NCI-H2171 (cell line): ENCODE measurements at places on chromosomes 16 and 17.
A peak's percentile ranks its signal among the peaks of the same experiment; 100 is the strongest.

- peak; percentile 85 for DNase-seq
These were observed 29.7 kb upstream of the MRPS23 start for GRCh38 chr17:57879437-57880085.

- no peak for DNase-seq
These were observed 1.1 kb upstream of the TPPP3 start for GRCh38 chr16:67394155-67395104.

GRCh38 chr17:81050645-81051625, 16.0 kb downstream of the BAIAP2 start:
- DNase-seq: no peak

DNA sequence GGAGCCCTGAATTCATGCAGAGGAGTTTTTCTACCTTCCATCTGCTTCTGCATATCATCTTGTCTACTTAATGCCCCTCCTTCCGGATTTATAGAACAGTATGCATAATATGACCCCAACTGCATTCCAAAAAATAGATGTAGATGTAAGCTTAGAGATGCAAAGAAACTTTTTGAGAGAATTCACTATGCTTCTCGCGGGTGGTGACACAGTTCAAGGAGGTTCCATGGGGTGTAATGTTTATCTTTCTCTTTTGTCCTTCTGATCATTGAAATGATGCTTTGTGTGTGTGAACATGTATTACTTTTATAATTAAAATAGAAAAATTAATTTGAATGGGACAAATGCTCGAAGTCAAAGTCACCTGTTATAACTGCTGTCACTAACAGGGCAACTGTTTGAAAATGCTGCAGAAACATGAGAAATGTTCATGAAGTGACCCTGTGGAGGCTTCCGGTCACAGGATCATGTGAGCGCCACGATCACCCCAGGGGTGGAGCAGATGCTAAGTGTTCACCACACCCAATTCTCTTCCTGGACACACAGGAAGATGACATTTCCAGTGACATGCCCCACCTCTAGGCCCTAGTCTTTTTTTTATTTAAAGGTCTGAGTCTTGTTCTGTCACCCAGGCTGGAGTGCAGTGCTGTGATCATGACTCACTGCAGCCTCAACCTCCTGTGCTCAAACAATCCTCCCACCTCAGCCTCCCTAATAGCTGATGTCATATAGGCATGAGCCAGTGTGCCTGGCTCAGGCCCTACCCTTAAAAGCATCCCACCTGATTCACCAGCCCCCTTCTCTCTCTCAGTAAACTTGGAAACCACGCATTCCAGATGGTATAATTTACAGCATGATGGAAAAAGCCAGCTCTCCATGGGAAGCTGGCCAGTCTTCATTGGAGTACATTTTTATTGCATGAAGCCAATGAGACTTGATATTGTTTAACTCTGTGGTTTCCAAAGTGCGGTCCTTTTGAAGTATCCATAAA, 21.0 kb upstream of the AGRP start:
- no peak for DNase-seq

- DNase-seq: no peak
These were observed 63.7 kb upstream of the MRTFB start for GRCh38 chr16:14007450-14007849.

- DNase-seq: no peak
These were observed 14.6 kb upstream of the LGALS9 start for GRCh38 chr17:27616414-27616813.

DNA sequence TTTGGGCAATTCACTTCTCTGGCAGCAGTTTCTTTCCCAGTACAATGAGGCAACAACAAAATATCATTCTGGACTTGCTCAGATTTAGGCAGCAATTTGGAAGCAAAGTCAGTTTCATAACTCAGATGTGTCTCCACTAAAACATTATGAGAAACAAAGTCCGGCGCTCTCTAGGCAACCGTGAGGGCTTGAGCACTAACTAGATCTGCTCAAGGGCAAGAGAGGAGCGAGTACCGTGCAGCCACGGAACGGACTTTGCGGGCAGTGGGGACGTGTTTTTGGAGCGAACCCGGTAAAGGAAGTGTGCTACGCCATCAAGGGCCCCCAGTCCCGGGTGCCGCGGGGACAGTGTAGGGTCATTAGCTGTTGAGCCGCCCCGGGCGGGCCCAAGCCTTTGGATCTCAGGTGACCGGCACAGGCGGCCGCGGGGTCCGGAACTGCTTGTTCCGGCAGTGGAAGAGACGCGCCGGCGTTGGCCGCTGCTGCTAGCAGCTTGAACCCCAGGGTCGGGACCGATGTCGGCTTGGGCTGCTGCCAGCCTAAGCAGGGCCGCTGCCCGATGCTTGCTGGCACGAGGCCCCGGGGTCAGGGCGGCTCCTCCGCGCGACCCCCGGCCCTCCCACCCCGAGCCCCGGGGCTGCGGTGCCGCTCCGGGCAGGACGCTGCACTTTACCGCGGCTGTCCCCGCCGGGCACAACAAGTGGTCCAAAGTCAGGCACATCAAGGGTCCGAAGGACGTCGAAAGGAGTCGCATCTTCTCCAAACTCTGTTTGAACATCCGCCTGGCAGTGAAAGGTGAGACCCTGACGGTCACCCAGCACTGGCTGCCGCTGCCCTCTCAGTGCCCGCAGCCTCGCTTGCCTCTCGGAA, at the start of gene TACO1:
Gene TACO1 (plus strand): TSS at position 327 of the 870 bp plus-strand sequence. CDS start 189 bp downstream, at position 516.
- DNase-seq: peak; percentile 74

DNA sequence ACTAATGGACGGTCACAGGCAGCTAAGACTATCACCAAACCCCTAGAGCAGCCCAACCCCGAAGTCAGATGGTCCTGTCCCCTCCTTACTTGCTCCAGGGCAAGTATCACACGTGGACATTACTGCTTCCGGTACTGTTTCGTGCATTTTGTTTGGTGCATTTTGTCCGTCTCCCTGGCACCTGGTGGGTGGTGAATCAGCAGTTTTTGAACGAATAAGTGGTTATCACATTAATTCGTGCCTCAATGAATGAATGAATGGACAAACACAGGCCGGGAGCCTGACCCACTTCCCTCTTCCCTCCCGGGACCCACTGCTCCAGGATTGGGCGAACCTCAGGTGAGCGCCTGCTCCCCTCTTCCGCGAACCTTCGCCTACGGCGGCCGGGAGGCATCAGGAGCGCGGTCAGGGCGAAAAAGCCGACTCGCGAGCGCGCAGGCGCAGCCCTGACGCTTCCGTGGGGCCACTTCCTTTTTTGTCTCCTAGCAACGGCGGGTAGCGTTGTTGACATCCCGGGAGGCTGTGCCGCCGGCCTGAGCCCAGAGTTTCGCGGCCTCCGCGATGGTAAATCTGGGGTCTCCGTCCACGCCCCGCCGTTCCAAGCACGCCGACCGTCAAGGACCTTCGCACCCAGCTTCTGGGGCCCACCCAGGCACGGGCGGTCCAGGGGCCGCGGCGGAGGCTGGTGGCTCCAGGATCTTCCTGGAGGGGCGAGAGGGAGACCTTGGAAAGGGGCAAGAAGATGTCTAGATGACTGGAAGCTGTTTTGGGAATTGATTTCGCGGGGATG, at the start of gene DYNLRB2:
Gene DYNLRB2 (plus strand): TSS at position 478 of the 790 bp plus-strand sequence. CDS start 84 bp downstream, at position 562.
- peak; percentile 82 for DNase-seq

GRCh38 chr17:31067691-31068184, 27.0 kb upstream of the NF1 start:
- DNase-seq: no peak

DNA sequence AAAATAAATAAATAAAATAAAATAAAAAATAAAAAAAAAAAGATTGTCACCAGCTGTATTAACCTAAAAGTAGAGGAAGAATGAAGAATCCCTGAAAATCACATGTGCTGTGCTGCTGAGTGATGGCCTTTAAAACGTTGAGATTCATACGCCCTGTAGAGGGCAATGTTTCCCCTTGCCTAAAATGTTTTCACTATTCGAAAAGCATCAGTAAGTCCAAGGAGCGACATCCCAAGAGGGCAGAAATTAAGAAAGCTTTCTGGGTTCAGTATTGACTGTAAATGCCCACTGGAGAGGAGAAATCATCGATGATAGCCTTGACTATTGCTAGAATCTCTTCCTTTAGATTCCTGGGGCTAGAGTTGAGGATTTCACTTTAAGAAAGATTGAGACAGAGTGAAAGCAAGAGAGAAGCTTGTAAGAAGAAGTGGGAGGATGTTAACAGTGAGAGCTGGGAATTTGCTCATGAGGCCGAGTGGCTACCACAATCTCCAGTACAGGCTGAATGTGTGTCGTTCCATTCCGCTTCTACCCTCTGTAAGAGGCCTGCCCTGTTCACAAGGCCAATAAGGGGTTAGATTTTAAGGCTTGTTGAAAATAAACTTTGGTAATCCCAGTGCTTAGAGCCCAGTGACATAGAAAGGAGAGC, 170.8 kb upstream of the FAM20A start:
- DNase-seq: peak; percentile 39

GRCh38 chr16:54508351-54508750, 221.8 kb upstream of the IRX3 start:
- DNase-seq: no peak

DNA sequence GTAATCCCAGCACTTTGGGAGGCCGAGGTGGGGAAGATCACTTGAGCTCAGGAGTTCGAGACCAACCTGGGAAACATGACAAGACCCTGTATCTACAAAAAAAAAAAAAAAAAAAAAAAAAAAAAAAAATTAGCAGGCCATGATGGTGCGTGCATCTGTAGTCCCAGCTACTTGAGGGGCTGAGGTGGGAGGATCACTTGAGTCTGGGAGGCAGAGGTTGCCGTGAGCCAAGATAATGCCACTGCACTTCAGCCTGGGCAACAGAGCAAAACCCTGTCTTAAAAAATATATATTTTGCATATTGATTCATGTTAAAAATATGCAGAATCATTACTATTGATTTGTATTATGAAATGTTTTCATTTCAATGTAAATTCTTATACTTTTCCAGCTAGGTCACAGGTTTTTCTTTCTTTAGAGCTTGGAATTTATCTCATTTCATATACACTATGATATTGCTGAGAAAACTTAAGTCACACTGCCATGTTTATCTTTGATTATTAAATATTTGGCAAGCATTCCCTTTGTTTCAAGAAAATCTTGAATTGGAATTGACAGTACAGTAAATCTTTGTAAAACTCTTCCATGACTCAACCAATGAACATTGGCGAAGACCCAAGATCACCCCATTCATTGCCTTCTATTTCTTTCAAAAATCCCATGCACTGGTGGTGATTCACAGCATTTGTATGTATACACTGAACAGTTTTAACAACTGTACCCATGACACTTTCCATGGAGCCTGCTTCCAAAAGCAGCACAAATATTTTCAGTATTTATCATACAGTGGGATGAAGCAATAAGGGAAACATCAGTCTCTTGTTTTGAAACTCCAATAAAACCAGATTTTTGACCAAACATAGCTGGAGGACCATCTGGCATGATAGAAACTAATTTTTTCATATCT, 83.5 kb upstream of the TNRC6A start:
- DNase-seq: no peak

DNA sequence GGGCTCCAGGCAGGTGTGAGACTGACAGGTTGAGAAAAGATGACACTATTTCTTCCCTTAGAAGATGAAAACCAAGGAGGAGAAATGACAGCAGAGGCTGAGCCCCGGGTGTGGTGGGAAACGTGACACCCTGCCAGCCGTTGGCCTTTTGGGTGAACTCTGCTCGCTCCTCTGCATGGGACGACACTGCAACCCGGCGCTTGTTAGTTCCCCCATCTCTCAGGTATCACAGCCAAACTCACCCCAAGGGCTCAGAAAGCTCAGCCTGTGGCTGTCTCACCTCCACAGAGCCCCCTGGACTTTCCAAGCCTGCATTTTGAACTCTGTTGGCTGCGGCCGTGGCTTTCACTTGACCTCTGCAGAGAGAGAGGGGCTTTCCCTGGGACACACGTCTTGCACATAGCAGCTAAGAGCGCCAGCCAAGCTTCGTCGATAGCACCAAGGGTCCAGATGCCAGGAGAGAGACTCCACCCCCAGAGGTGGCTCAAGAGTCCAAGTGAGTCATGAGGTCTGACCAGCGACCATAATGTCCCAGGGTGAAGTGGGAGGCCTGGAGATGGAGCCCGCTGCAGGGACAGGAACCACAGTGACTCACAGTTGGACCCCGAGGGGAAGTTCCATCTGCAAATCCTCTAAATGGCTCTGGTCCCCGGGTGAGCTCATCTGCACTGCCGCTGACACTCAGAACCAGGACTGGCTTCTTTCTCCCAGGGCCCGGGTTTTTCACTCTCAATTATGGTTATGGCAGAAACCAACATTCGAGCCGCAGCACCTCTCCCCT, 301.9 kb downstream of the SOX9 start:
- DNase-seq: peak; percentile 35
